ENCODE measurements at places on chromosomes 3 and 15.

DNA sequence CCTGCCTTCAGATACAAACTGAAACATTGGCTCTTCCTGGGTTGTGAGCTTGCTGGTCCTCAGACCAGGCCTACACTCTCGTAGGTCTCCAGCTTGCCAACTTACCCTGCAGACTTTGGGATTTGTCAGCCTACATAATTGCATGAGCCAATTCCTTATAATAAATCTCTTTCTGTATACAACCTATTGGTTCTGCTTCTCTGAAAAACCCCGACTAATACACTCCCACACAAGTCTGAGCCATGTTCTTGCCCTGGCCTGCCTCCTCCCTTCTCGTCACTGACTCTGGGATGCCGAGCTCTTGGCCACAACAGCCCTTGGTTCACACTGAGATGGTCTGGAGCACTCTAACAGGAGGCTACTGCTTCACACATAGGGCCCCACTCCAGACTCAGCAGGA lies 9.5 kb downstream of the CYP19A1 start:
- DNase-seq: no peak

- no peak for DNase-seq
These were observed 464.1 kb upstream of the CBLB start for GRCh38 chr3:106332884-106333283.

DNA sequence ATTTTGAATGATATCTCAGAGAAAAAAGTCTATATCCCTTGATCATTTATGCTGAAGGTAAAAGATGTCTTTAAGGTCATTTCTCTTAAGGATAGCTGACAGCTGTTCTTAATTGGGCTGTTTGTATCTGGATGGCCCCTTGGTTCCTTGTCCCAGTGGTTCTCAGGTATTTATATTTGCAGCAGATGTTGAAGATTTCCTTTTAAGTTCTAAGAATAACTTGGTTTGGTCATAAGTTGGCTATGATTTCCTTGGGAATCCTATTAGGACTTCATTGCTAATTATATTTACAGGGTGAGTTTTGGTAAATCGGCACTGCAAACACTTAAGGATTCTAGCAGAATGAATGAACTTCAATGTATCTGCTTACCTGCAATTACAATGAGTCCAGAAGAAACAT lies 460.4 kb upstream of the SGO1 start:
- no peak for DNase-seq

- DNase-seq: no peak
These were observed 109.4 kb downstream of the ATP8B4 start for GRCh38 chr15:50009634-50010033.

GRCh38 chr15:85752491-85752961 lies 42.2 kb downstream of the KLHL25 start:
- DNase-seq: no peak

DNA sequence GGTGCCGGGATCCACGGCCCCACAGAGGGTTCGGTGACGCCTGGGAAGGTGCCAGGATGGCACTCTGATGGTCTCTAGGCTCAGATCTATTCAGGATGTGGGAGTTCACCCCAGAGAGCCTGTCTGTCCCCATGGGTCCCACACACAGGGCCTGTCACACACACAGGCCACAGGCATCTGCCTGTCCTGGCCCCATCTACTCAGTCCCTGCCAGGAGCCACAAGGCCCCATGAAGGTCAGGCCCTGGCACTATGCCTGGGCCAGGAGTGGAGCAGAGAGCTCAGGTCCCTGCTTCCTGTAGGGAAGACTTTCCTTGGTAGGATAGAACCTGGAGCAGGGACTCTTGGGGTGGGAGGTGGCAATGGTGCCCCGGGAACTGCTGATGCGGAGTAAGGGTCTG lies 49.0 kb upstream of the FURIN start:
- DNase-seq: no peak

- no peak for DNase-seq
These were observed 32.5 kb downstream of the ARHGEF3 start for GRCh38 chr3:56769116-56769707.

GRCh38 chr3:174767406-174767805 lies 91.7 kb upstream of the NAALADL2 start:
- DNase-seq: no peak

- no peak for DNase-seq
These were observed 26.2 kb upstream of the SLC35G2 start for GRCh38 chr3:136792556-136793330.

DNA sequence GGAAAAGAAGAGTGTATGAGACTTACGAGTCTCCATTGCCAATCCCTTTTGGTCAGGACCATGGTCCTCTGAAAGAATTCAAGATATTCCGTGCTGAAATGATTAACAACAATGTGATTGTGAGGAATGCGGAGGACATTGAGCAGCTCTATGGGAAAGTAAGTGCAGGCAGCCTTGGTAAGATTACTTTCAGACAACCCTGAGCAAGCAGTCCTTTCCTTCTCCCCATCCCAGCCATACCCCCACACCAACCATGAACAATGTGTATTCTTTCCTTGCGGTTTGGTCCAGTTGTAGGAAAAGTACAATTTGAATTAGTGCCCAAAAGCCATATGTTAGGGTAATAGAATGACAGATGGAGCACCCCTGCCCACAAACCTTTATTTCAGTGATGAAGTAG lies 5.6 kb downstream of the TSEN2 start:
- DNase-seq: no peak
